ENCODE measurements at places on chromosomes 4 and X. TPM values are rescaled to one million over a fixed set of nuclear protein-coding genes. Genes with fewer than 3 reads are reported as not detected.

Gene GRIA3
- not detected for total RNA-seq

Gene CXCL9
- not detected for total RNA-seq

DNA sequence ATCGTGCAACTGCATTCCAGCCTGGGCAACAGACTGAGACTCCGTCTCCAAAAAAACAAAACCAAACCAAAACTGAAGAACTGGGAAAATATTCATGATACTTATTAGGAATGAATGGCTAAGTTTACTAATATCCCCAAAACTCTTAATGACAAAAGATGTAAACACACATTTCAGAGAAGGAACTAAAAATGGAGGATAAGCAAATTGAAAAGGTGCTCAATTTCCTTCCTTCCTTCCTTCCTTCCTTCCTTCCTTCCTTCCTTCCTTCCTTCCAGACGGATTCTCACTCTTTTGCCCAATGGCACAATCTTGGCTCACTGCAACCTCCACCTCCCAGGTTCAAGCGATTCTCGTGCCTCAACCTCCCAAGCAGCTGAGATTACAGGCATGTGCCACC is 44.4 kb upstream of the CDKN2AIP start:
- DNase-seq = no peak
- H3K36me3 ChIP-seq = no peaks in the 10 kb centered on the region
- H3K4me3 ChIP-seq = no peak overlapping the region
- H3K27ac ChIP-seq = no peak overlapping the region
- H3K4me1 ChIP-seq = no peaks in the 10 kb centered on the region
- H3K27me3 ChIP-seq = no peaks in the 10 kb centered on the region

DNA sequence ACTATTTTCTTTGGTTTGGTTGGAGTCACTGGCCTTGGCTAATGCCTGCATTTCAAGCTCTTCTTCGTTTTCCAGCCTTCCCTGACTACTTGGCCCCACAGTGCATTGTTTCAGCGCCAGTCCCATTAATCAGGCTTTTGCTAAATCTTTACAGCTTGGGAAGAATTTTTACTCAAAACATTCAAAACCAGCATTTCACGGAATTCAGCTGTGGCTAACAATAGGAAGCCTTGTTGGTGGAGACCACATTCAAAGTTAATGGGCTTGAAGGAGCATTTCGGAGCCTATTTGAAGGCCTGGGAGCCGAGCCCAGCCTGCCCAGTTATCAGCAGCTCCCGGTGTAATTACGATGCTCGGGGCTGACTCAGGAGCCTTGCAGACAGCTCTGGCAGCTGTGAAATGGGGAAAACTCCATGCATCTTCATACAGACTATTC is 30.8 kb upstream of the VCX2 start:
- H3K27ac ChIP-seq = no peak overlapping the region
- no peaks in the 10 kb centered on the region for H3K27me3 ChIP-seq
- H3K4me1 ChIP-seq = no peaks in the 10 kb centered on the region
- H3K36me3 ChIP-seq = no peaks in the 10 kb centered on the region

- H3K36me3 ChIP-seq = no peaks in the 10 kb centered on the region
- no peaks in the 10 kb centered on the region for H3K27me3 ChIP-seq
- no peak for DNase-seq
Observed at GRCh38 chrX:33970028-33970967, 161.8 kb downstream of the FAM47A start.

GRCh38 chrX:129648514-129649267 is 6.1 kb downstream of the APLN start:
- H3K4me3 ChIP-seq = no peak overlapping the region
- H3K27ac ChIP-seq = no peak overlapping the region
- DNase-seq = no peak
- no peaks in the 10 kb centered on the region for H3K36me3 ChIP-seq

GRCh38 chr4:85780664-85781063 is 305.7 kb downstream of the ARHGAP24 start:
- no peak overlapping the region for H3K4me3 ChIP-seq
- DNase-seq = no peak
- H3K36me3 ChIP-seq = no peaks in the 10 kb centered on the region
- no peaks in the 10 kb centered on the region for H3K27me3 ChIP-seq

- H3K27me3 ChIP-seq = no peaks in the 10 kb centered on the region
- no peak overlapping the region for H3K27ac ChIP-seq
- DNase-seq = no peak
Observed at GRCh38 chr4:37461801-37462200, 217.3 kb downstream of the NWD2 start.

GRCh38 chr4:141727420-141727819 is 91.0 kb downstream of the IL15 start:
- H3K27ac ChIP-seq = no peak overlapping the region
- no peaks in the 10 kb centered on the region for H3K27me3 ChIP-seq
- H3K4me3 ChIP-seq = no peak overlapping the region
- no peaks in the 10 kb centered on the region for H3K36me3 ChIP-seq
- DNase-seq = no peak

DNA sequence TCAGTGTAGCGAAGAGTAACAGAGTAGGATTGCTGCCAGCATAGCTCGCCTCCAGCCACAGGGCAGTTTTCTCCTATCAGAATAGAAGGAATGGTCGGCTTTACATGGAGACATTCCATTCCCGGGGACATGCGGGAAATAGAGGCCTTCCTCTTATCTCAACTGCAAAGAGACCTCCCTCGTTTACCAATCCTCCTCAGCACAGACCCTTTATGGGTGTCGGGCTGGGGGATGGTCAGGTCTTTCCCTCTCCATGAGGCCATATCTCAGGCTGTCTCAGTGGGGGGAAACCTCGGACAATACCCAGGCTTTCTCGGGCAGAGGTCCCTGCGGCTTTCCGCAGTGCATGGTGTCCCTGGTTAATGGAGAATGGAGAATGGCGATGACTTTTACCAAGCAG is 285.0 kb downstream of the ASMT start:
- no peaks in the 10 kb centered on the region for H3K27me3 ChIP-seq
- no peaks in the 10 kb centered on the region for H3K4me1 ChIP-seq
- no peak overlapping the region for H3K27ac ChIP-seq

- H3K27me3 ChIP-seq = no peaks in the 10 kb centered on the region
- H3K36me3 ChIP-seq = peaks cover 4% of the 10 kb centered on the region
- no peak overlapping the region for H3K27ac ChIP-seq
- H3K4me1 ChIP-seq = no peaks in the 10 kb centered on the region
- no peak overlapping the region for H3K4me3 ChIP-seq
Observed at GRCh38 chr4:770022-770421, 55.9 kb downstream of the CPLX1 start.

- H3K27me3 ChIP-seq = no peaks in the 10 kb centered on the region
- no peak overlapping the region for H3K27ac ChIP-seq
- no peak for DNase-seq
- no peak overlapping the region for H3K4me3 ChIP-seq
- H3K36me3 ChIP-seq = no peaks in the 10 kb centered on the region
- no peaks in the 10 kb centered on the region for H3K4me1 ChIP-seq
Observed at GRCh38 chr4:177229331-177229730, 80.3 kb upstream of the NEIL3 start.
